ENCODE measurements at places on chromosomes 2 and 18.

GRCh38 chr2:236113425-236113824 lies 54.8 kb downstream of the GBX2 start:
- DNase-seq = no peak

DNA sequence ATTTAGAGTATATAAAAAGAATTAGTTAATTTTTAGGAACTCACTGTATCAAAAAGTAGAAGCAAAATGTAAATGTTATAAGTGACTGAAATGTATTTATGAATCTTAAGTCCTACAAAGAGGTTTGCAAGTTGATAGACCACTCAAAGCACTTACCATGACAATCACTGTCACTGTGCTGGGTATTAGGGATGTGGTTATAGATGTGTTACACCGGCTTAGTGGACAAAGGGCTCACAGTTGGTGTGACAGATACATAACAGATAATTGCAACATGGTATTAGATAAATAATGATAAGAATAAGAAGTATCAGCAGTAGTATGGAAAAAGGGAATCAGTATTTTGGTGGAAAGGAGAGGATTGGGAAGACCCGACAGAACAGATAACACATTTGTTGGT lies 21.6 kb downstream of the AGFG1 start:
- DNase-seq = no peak

- no peak for DNase-seq
Observed at GRCh38 chr2:27256855-27257454, 5.9 kb downstream of the SLC30A3 start.

- DNase-seq = no peak
Observed at GRCh38 chr2:191802180-191802579, 44.7 kb downstream of the CAVIN2 start.

GRCh38 chr18:79604205-79604912 lies 75.2 kb upstream of the CTDP1 start:
- no peak for DNase-seq

DNA sequence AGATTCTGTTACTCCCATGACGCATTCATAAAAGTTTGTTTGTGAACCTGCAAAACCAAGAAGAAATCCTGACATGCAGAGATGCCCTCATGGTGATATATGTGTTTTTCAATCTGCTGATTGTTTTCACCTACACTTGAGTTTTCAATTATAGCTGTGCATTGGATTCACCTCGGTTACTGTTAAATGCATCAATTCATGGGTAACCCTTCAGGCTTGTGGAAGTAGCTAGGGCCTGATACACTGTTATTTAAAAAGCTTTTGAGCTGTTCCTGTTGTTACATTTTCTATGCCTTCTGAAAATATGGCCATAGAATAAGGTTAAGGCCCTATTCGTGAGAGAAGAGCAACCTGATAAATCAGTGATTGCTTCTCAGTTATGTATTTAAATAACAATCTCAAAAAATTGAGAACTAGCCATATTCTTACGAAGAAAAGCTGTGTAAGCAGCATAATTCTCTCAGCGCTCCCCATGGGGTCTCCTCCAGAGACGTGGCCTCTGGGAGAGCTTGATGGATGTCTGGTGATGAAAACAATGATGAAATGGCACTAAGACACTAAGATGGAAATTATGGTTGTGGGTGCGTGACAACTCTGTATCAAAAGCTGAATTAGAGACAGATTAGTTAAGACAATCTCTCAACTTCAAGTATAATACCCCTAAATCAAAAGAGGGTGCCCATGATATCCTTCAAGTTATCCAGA lies 60.5 kb downstream of the RIT2 start:
- no peak for DNase-seq

- no peak for DNase-seq
Observed at GRCh38 chr18:47422524-47422923, 171.1 kb upstream of the SKOR2 start.

GRCh38 chr2:225766431-225766830 lies 366.9 kb downstream of the NYAP2 start:
- no peak for DNase-seq

- DNase-seq = no peak
Observed at GRCh38 chr2:144140891-144141290, 379.0 kb downstream of the ZEB2 start.

GRCh38 chr2:182744490-182744889 lies 28.4 kb downstream of the DNAJC10 start:
- DNase-seq = no peak

DNA sequence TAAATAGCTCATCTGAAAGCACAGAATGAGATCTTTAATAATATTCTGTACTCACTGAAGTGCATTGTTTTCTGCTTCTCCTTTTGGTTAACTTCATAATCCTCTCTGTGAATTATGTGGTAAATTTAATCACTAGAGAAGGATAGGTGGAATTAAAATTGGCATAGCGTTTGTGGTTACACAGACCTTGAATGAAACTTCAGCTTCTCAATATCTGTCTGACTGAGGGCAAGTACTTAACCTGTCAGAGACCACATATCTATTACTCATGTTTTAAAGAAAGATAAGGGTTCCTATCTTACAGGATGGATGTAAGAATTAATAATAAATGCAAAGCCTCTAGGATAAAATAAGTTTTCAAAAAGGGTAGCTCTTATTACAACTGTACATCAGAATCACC lies 861.8 kb downstream of the TRIB2 start:
- no peak for DNase-seq

DNA sequence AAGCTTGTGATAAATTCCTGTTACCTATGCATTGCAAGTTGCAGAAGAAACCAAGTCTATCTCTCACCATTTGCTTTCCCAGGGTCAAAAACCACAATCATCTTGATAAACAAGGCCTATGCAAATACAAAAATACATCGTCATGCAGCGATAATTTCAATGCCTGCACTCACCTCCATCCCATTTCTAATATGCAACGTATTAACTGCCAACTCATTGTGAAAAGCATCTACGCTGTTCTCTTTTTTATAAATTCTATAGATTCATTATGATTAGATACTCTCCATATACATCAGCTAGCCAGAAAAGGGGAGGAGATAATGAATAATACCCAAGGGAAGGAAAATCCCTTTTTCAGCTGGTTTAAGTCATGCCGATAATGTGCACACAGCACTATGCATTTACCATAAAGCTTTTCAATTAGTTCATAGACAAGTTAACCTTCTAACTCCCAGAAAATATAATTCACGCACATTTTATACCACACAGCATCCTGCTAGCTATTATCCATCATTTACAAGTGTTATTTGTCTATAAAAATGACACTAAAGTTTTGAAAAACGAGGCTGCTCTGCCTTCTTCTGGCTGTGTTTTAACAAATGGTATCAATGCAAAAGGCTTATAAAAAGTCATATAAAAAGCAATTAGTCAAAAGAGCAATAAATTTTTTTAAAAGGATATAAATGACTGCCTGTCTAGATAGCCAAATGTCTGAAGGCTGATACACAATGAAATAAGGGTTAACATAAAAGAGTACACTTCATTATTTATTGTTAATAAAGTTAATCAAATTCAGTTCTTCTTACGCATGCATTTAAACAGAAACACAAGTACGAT lies 77.6 kb downstream of the AFF3 start:
- DNase-seq = no peak

DNA sequence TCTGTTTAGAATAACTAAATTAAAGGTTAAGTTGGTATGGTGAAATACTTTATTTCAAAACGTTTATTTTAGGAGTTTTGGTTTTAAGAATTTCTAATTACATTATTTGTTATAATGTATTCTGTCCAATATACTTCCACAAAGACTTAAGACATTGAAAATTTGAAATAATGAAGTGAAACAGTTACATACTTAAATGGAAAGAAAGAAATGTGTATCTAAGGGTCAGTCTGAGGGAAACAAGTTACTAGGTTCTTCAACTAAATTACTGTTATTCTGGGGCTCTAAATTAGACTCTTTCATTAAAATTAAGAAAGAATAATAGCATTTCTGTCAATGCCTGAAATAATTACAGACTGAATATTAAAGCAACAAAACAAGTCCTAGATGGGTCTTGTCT lies 7.7 kb downstream of the HTR2B start:
- no peak for DNase-seq

Measured in effector CD8-positive, alpha-beta T cell (primary cell).